ENCODE measurements at places on chromosomes 11 and 22. TPM values are rescaled to one million over a fixed set of nuclear protein-coding genes. Genes with fewer than 3 reads are reported as not detected.

Gene SCGB1A1
- not detected for total RNA-seq

Gene OR8G5
- total RNA-seq: not detected

Gene APOA4
- not detected for total RNA-seq

Gene PANX3
- total RNA-seq: not detected

Gene TRIM48
- total RNA-seq: not detected

Gene RIMBP3C
- 1.1 TPM for total RNA-seq

Gene KRTAP5-5
- total RNA-seq: not detected

Gene SLC22A6
- not detected for total RNA-seq

Gene KDM4D
- 1.6 TPM for total RNA-seq

Gene MAJIN
- total RNA-seq: not detected

Gene NXPE1
- total RNA-seq: not detected

- DNase-seq: no peak
Measured at GRCh38 chr11:66188580-66188979, 79.9 kb upstream of the RAB1B start.

DNA sequence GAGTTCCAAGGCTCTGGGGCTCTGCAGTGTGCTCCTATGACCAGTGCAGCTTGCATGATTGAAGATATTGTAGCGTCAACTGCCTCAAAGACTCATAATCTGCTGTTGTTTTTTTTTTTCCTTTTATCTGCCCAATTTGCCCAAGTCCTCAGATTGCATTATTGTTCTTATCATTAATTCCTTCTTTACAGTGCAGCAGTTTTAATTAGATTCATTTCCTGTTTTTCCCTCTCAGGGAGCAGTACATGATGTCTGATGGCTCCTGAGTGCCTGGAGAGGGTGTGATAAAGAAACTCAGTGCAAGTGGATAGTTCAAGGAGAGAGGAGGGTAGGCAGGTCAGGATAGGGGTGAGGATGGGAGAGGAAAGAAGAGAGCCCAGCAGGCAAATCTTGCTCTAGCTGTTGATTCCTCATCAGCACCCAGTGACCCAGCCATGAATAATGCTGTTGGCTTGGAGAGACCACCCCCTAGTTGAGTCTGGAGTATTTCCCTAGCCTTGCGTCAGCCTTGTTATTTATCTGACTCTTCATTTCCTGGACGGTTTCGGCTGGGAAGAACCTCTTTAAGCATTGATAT lies 219.6 kb upstream of the SESN3 start:
- no peak for DNase-seq

GRCh38 chr22:47552541-47553205 lies 790.2 kb downstream of the TBC1D22A start:
- no peak for DNase-seq

GRCh38 chr11:14618060-14618459 lies 25.5 kb upstream of the PDE3B start:
- DNase-seq: no peak

DNA sequence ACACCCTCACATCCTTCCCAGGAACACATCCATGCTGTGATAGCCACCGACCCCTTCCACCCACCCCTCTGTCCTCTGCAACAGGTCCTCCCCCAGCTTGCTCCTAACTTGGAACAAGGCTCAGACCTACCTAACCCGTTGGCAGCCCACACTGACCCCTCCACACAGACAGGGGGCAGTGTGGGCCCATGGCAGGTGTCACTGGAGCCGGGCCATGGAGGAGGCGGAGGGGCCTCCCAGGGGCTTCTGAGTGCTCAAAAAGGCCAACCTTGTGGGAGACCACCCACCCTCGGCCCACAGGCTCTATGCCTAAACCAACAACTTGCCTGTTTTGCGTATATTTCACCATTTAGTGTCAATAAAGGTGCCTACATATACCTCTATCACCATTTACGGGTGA lies 57.0 kb downstream of the CERK start:
- peak; percentile 40 for DNase-seq

DNA sequence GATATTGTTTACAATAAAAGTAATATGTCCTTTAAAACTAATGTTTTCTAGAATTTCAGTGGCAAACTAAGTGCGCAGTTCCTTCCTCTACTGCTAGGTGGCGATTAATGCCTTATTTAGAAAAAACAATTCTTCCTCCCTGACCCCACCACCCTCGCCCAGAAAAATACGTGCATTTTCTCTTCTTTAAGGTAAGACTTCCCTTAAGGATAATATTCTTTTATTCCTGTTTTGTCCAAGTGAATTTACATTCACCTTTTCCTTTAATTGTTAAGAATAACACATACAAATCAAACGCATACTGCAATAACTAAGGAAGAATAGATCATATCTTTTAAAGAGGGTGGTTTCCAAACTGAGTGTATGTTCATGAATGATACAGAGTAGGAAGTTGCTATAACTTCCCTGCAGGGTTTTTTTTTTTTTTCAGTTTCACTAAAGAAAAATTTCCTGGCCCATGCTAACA lies 17.0 kb upstream of the PSMA1 start:
- DNase-seq: peak; percentile 40

- peak; percentile 71 for DNase-seq
Measured at GRCh38 chr22:46542011-46542985, 4.9 kb upstream of the CELSR1 start.

DNA sequence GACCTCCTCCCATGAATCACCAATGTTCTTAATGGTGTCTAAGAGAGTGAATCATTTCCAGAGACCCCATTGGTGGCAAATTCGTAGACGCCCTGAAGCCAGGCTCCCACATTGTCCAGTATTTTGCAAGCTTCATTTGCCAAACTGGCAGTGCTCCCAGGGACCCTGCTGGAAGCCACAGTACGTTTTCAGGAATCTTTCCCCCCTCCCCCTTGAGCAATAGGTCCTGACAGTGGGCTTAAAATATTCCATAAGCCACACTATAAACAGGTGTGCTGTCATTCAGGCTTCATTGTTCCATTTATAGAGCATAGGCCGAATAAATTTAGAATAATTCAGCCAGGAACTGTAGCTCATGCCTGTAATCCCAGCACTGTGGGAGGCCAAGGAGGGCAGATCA lies 125.3 kb downstream of the MORC2 start:
- DNase-seq: no peak

DNA sequence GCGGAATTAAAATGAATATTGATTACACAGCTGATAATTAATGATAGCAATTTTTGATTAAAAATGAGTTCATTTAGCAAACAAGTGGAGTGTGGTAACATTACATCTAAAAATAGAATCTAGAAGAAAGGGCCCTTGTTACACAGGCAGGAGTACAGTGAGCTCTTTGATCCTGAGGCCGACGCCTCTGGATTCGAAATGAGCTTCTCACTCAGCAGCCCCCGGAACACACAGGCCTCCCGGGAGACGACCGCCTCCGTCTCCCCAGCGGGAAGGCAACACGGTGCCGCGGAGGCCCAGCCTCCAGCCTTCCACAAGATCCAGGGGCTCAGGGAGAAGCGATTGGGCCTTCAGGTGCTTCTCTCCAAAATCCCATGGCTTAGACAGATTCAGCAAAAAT lies 379.1 kb downstream of the BRD1 start:
- DNase-seq: no peak

DNA sequence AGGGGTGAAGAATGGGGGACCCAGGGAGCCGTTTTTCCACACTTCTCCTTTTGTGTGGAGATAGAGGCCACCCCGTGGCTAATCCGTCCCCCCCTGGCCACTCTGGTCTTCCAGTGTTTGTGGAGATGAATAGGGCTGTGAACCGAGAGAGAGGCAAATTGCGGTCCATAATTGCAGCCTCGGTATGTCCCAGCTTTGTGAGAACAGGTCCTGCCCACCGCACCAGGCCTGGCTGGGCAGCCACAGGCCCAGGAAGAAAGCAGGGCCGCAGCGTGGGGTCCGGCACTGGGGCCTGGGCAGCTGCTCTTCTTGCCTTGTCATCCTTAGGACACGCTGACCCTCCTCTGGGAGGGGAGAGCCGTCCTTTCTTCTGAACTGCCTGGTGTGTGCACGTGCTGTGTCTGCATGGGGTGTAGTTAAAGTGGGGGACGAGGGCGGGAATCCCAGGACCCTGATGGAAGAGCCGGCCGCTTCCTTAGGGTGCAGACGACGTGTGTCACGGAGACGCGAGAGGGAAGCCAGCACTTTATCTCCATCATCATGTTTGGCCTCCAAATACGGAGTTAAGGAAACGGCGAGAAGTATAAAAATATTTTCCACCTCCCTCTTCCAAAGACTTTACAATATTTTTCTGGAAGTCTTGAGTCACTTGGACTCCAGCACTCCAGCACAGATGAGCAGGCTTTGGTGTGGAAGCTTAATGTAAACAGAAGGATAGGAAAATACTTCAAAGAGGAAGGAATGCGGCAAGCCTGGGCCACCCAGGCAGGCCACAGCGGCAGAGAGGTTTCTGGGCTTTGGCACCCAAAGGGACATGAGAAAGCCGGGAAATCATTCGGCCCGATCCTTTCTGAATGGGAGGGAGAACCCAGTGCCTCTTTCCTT lies 1248.4 kb downstream of the BRD1 start:
- no peak for DNase-seq

DNA sequence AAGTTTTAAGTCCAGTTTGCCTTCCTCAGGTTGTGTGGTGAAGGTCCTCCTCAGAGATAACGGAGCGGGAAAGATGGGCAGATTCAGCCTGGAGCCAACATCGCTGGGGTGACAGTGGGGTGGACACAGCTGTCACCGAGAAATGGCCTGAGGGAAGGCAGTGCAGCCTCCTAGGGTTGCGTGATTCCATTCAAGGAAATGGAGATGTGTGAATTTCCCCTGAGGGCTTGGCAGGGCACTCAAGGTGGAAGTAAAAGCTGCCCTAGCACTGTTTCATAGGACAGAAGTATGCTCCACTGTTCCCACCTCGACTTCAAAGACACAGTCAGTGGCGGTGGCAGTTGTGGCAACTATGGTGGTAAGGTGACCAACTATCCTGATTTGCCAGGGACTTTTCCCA lies 15.4 kb upstream of the CAT start:
- DNase-seq: no peak

DNA sequence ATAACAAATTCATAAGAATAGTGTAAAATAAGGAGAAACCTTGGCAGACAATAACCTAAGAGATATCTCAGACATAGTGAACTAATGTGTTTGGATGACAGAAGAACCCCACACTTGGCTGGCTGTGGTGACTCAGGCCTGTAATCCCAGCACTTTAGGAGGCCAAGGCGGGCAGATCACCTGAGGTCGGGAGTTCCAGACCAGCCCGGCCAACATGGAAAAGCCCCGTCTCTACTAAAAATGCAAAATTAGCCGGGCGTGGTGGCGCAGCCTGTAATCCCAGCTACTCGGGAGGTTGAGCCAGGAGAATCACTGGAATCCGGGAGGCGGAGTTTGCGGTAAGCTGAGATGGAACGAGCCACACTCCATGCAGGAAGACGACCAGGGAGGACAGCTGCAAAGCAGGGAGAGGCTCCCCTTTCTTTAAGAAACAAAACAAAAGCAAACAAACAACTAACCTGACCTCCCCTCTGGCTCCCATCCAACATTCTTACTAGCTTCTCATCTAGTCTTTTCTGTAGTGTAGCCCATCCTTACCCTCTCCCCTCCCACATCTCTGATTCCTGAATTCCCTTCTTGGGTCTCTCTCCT lies 84.2 kb downstream of the ZNF280B start:
- no peak for DNase-seq

- no peak for DNase-seq
Measured at GRCh38 chr22:22843848-22844247, 43.8 kb upstream of the IGLL5 start.

Data from OCI-LY7 (cell line).